SHP77 (cell line): ENCODE measurements at places on chromosomes 7 and 10.

DNA sequence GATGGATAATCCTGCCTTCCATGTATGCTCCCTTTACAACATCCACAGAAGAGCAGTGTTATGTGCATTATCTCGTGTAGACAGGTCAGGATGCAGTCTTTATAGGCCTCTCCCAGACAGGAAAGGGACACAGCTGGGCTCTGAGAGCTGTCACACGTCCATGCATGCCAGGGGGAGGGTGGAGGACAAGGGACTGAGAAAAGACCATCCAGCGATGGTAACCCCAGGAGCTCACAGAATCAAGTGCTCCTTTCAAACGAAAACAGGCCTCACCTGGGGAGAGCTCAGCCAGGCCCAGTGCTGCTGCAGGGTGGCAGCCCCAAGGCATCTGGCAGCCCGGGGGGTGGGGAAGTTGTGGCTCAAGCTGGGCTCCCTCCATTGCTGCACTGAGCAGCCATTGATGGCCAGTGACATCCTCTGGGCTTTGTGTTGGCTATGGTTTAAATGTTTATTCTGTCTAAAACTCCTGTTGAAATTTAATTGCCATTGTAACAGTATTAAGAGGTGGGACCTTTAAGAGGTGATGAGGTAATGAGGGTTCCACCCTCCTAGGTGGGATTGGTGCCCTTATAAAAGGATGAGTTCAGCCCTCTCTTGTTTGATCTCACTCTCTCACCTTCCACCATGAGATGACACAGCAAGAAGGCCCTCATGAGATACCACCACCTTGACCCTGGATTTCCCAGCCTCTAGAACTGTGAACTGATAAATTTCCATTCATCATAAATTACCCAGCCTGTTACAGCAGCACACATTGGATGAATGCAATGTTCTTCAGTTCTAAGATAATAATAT is 15.7 kb downstream of the JCAD start:
- DNase-seq, result no peak

GRCh38 chr7:28661826-28662595 is 249.7 kb downstream of the CREB5 start:
- DNase-seq, result no peak

- no peak for DNase-seq
Measured at GRCh38 chr10:4057725-4058513, 272.9 kb upstream of the KLF6 start.

DNA sequence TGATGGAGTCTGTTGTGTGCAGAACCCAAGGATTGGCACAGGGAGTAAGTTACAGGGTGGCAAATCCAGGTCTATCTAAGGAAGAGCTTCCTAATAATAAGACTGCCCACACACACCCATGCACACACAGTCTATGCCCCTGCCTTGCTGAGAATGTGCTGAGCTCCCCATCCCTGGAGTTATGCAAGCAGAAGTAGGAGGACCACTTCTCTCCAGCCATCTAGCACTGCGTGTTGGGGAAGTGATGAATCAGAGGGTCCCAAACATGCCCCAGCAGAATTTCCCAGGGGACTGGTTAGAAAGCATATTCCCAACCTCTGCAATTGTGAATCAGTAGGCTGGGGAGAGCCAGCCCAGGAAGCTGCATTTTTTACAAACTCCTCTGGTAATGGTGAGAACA is 117.2 kb downstream of the CDH23 start:
- no peak for DNase-seq

GRCh38 chr10:34480345-34480744 is 334.8 kb downstream of the PARD3 start:
- no peak for DNase-seq

DNA sequence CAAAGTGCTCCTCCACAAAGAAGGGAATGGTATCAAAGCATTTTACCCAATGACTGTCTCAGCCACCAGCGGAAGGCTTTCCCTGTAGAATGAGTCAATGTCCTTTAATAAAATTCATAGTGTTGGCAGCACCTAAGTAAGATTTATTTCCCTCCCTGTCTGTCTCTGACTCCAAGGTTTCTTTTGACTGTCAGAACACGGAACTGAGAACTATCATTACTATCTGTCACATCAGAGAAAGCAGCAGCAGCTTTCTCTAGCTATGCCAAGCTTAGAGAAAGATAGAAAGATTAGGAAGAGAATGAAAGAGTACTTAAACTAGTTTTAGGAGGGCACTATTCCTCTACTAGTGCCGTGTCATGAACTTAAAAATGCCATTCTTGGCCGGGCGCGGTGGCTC is 400.1 kb downstream of the SORCS1 start:
- DNase-seq, result no peak

DNA sequence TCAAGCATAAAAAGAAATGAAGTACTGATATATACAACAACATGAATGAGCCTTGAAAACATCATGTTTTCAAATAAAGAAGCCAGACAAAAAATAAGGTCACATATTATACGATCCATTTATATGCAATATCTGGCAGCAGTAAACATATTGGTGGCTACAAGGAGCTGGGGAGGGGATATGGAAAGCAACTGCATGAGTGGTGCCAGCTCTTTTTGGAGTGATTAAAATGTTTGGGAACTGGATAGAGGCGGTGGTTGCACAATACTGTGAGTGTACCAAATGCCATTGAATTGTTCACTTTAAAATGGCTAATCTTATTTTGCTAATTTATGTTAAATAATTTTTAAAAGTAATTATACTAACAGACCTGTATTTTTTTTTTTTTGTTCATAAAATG is 481.7 kb downstream of the PCDH15 start:
- DNase-seq, result no peak
